ENCODE measurements at places on chromosomes 5 and 9.

GRCh38 chr5:129073111-129073510, 21.4 kb upstream of the ISOC1 start:
- no peak for DNase-seq

DNA sequence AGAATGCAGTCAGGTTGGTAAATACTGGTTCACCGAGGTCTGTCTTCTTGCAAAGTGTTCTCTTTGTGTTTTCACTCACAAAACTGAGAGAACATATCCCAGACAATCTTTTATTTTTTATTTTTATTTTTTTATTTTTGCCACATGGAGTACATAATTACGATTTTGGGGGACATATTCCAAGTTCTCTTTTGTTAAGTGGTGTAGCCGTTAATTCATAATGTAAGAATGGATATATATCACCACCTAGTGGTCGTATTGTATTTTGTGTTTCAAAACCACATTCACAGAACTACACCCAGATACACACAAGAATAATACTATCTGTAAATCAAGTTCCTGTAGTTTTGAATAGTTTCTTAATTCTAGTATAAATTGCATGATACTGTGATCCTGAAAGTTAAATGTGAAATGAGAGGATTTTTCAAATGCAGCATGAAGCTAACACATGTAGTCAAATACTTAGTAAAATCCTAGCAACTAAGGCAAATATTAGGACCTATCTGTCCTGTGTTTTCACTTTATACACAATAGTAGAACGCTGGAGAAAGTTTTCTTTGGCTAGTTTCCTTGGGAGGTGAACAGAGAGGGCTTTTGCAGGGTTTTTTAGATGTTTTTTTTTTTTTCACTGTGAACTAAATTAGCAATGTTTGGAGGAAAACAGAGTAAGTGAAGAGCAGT, 92.7 kb downstream of the VCAN start:
- DNase-seq, result peak; percentile 54

DNA sequence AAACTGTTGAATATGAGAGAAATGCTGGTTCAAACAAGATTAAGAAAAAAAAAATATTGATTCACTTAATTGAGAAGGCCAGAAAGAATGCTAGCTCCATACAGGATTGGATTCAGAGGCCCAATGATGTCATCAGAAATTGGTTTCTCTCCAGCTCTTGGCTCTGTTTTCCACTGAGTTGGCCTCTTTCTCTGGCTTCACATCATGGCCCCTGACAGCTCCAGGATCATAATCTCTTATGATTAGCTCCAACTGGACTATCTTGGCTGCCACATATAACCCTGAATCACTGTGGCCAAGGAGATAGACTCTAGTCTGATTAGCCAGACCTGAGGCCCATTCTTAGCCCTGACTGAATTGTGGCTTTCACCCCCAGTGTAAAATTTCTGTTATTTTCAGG, 244.7 kb upstream of the GRAMD2B start:
- no peak for DNase-seq

GRCh38 chr5:14669975-14670374, 5.5 kb downstream of the OTULIN start:
- no peak for DNase-seq

Measured in EH (cell line).